Left ventricle myocardium inferior (tissue), 1 donor: ENCODE measurements at places on chromosomes 11 and 22. TPM values are rescaled to one million over a fixed set of nuclear protein-coding genes. Genes with fewer than 3 reads are reported as not detected.

The SLC25A45 gene
- total RNA-seq = 5.0 TPM

The FAM180B gene
- 0.22 TPM for total RNA-seq

The NTM gene
- total RNA-seq = 1.0 TPM

The OVOL1 gene
- not detected for total RNA-seq

The ATM gene
- total RNA-seq = 30.1 TPM

The FAM227A gene
- total RNA-seq = 1.0 TPM

The CREB3L1 gene
- 40.9 TPM for total RNA-seq

The SLC22A8 gene
- not detected for total RNA-seq

The OR4P4 gene
- not detected for total RNA-seq

The NADSYN1 gene
- 17.5 TPM for total RNA-seq

The KRTAP5-1 gene
- not detected for total RNA-seq

The PKDREJ gene
- 0.08 TPM for total RNA-seq

The APOL1 gene
- total RNA-seq = 15.2 TPM

DNA sequence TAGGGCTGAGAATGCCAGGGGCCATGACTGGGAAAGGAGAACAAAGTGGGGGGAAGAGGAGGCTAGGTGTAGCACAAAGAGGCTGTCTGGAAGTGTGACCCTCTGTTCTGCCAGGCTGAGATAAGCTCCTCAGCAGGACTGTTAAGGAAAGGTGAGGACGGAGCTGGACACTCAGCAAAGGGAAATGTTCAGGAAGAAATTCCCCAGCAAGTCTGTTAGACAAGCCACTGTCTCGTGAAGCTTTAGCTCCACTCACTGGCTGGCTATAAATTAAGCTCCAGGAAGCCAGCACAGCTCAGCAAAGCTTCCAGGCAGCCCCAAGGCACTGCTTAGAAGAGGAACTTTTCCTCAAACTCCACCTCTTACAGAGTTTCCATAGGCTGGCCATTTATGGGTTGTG, 181.2 kb upstream of the API5 start:
- DNase-seq = no peak

GRCh38 chr22:36839356-36840073, 21.3 kb upstream of the NCF4 start:
- no peak for DNase-seq

- no peak for DNase-seq
These were observed 262.6 kb upstream of the SORL1-AS1 start for GRCh38 chr11:121715405-121715804.

- no peak for DNase-seq
These were observed 522.6 kb downstream of the TMEM135 start for GRCh38 chr11:87560352-87560751.

DNA sequence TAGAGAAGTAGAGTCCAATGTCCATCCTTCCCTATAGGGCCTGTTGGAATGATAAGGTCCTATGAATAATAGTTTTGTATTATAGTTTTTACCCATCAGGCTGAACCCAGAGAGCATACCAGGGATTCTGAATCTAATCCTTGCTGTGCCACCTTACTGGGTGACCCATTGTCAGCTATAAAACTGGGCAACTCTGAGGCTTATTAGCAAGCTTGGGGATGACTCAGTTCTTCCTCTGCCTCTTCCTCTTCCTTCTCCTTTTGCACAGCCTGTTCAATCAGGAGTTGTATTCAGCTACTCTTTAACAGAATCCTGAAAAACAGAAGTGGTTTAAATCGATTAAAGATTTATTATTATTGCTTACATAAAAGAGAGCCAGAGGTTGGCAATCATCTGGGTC, 8.9 kb downstream of the HEPHL1 start:
- DNase-seq = no peak

DNA sequence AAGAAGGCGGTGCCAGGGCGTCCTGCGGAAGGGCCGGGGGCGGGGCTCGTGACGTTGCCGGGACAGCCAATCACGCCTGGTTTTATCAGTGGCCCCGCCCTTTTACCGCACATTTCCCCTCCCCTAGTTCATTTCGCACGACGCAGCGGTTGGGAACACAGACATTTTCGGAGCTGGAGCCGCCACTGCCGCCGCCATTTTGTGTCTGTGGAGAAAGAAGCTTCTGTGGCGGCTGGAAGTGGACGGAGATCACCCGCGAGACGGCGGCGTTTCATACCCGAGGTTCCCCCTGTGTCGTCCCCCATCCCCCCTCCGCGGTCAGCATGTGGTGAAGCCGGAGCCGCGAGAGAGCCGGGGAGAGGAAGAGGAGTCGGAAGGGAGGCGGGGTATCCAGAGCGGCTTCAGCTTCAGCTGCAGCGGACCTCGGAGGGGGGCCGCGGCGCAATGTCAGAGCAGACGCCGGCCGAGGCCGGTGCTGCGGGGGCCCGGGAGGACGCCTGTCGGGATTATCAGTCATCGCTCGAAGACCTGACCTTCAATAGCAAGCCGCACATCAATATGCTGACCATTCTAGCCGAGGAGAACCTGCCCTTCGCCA, at the start of gene PCF11:
Gene PCF11, plus strand, starts transcription at position 136 of the 598 bp plus-strand sequence. Its CDS starts 309 bp downstream, at position 445.
- DNase-seq = peak; percentile 99

DNA sequence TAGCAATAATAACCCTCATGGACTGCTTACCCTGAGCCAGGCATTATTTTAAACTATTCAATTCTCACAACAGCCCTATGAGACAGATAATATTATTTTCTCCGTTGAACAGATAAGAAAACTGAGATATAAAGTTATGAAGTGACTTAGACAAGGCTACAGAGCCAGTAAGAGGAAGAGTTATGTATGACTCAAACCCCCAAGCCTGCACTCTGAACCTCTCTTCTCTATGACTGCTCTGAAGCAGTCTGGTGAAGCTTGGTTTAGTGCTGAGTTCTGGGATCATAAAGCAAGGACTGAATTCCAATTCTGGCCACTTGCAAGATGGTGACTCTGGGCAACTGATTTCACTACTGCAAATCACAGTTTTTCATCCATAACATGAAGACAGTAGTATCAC, 34.5 kb downstream of the TNKS1BP1 start:
- no peak for DNase-seq

DNA sequence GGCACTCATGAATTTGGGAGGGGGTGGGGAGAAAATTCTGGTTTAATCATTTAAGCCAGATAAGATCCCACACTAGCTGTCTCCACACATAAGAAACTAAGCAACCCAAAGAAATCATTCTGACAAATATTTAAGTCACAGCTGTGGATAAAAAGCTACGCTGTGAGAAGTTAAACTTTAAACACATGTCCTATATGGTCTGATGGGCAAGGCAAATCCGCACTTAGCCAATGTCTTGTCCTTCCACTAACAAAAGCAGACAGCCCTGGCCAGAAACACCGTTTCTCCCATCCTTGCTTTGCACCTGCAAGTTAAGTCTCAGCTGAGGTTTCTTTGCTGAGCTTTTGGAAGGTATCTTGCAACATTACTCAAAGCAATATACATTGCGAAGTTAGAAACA, 68.0 kb downstream of the ETS1 start:
- no peak for DNase-seq

- DNase-seq = no peak
These were observed 8.9 kb downstream of the DERL3 start for GRCh38 chr22:23829845-23830372.

GRCh38 chr11:12914400-12914912, 94.7 kb upstream of the RASSF10 start:
- peak; percentile 75 for DNase-seq

DNA sequence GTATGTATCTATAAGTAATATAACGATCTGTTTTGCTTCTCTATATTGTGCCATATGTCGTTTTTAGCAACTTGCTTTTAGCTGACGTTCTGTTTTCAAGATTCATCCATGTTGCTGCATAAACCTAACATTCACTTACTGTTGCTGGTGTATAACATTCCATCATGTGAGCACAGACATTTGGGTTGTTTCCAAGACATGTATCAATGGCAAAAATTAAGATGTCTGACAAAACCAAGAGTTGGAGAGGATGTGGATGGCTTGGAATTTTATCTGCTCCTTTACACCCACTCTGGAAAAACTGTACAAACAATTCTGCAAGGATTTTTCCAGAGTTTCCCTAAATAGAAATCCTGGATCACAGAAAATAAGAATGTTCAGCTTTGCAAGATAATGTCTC, 40.9 kb downstream of the DGCR2 start:
- DNase-seq = no peak

DNA sequence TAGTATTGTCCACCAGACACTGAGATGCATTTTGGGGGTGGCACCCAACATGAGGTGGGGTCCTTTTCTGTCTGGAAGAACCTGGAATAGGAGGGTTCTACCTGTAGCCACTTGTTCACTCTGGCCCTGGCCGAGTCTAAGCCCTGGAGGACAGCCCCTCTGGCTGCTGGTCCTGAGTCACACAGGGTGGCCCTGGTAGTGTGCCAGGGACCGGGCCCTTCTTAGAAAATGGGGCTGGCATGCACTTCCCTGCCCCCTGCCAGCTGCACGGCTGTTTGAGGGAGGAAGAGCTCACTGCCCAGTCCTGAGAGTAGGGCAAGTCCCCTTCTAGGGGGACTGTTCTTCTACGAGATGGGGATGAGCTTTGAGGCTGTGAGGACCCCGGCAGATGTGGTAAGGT, 2.2 kb downstream of the PLCB3 start:
- DNase-seq = no peak

DNA sequence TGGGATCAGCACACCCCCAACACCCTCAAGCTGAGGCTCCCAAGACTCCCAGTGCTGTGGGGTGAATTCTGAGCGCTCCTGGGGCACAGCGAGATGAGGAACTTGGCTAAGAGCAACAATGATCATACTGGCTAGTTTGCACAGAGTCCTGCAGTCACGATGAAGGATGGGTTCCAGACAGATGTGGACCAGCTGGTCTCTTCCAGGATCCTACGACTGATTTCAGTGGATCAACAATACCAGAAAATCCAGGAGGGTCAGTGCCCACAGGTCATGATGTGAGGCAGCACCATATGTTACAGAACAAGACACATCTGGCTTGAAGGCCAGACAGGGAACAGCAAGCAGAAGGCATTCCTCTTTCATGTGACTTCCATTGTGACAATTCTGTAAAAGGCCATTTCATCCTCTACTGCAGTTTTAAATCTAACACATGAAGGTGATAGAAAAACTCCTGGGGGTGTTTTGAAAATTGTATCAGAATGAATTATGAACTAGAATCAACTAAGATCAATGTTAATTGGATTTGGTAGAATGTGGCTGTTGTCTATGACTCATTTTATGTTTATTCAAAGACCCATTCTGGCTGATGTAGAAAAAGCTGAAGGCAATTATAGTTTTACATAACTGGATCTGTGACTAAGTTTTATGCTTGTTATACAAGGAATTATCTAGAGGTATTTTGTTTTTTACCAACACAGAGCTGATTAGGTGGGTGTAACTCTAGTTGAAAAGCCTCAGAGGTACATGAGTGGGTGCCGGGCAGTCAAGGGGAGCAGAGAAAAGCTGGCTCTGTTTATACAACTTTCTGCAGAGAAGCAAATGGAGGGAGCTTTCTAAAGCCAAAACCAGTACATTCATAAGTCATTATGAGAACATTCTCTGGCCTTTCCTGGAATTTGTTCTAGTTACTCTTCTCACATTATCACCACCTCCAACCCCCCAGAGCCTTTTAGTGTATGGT, 29.1 kb downstream of the OR52K1 start:
- no peak for DNase-seq

DNA sequence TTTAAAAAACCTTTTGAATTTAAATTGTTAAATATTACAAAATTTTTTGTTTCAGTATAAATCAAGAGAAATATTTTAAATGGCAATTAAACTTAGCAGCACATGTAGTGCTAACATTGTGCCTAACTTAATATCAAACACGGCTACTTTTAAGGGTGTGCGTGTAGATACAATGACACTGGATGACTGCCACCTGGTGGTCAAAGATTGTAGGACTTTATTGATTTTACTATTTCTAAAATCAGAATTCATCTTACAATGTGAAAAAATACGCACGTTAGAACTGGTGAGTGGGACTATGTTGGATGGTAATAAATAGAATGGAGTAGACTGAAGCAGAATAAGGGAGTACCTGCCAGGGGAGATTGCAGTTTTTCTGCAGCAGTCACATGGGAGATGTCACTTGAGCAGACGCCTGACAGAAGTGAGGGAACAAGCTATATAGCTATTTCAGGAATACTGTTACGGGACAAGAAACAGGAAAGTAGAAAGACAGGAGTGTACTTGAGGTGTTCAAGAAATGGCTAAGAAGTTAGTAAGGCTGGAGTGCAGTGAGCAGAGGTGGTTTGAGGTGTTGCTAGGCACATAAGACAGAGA, 52.9 kb downstream of the UVRAG start:
- DNase-seq = no peak

GRCh38 chr11:76313271-76313670, 67.7 kb downstream of the THAP12 start:
- no peak for DNase-seq

DNA sequence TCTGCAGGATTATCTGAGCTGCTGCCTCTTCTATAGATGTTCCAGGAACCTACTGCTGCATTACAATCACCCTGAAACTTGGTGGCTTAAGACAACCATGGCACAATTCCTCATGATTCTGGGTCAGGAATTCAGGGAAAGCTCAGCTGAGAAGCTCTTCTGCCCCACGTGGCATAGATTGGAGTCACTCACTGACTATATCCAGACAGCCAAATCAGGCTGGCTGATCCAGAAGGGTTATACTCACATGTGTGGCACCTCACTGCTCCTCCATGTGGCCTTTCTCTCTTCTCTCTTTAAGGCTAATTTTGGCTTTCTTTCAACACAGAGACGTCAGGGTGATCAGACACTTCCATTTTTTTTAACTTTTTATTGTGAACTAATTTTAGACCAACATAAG, 125.5 kb downstream of the BBOX1 start:
- no peak for DNase-seq

DNA sequence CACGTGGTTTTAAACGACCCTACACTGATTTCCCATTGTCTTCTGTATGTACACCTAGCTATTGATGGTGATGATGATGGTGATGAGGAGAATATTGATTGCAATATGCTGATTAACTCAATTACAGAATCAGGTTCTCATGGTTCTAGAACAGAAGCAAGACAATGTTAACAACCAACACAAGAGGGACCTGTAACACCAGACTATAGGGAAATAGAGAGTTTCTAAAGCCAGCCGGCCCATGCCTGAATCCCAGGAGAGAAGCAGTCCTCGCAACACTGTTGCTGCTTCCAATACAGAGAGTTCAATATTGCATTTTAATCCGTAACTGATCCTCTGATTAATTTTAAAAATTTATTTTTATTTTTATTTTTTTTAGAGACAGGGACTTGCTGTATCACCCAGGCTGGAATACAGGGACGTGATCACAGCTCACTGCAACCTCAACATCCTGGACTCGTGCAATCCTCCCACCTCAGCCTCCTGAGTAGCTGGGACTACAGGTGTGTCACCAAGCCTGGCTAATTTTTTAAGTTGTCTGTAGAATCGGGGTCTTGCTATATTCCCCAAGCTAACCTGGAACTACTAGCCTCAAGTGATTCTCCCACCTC, 22.2 kb upstream of the UBASH3B start:
- peak; percentile 16 for DNase-seq

DNA sequence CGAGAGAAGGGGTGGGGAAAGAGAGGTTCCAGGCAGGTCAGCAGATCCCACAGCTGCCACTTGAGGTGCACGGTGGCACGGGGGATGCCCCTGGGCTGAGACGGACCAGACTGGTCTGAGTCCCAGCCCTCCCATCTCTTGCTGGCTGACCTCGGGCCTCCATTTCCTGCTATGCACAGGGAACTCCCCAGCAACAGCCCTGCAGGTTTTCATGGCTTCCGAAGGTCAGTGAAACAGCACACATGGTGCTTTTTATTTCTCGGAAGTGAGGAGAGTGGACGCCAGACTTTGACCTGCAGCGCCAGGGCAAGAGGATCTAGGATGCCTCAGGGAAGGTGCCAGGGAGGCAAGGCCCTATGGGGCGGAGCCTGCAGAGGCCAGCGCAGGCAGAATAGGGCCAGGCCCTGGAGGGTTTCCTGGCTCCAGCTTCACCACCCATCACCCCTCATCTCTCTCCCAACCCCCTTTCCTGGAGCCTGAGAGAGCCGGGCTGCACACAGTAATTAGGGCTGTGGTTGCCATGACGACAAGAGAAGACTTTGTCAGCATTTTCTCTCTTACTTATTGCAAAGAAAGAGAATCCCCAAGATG, 29.5 kb downstream of the SLC22A12 start:
- DNase-seq = no peak
